ENCODE measurements at places on chromosomes 12 and 14.

- DNase-seq = no peak
Observed at GRCh38 chr14:105488781-105489541, 2.1 kb upstream of the TEDC1 start.

GRCh38 chr12:95989504-95990123 lies 6.5 kb downstream of the HAL start:
- DNase-seq = no peak

GRCh38 chr14:44113769-44114730 lies 393.0 kb downstream of the FSCB start:
- DNase-seq = no peak

DNA sequence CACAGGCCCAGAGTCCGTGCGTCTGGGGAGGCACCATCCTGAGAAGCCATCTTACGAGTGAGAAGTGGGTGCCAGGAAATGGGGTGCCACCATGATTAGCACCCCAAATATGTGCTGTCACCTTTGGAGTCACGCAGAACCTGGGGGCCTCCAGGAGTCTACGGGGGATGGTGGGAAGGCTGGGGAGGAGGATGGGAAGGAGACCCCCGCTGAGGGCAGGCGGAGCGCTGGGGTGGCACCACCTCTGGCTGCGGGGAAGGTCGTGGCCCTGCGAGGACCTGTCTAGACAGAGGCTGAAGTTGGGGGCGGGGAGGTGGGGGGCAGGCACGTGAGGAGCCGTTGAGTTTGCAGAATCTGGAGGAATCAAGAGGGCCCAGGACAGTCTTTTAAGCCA lies 42.6 kb upstream of the FBRSL1 start:
- DNase-seq = no peak

DNA sequence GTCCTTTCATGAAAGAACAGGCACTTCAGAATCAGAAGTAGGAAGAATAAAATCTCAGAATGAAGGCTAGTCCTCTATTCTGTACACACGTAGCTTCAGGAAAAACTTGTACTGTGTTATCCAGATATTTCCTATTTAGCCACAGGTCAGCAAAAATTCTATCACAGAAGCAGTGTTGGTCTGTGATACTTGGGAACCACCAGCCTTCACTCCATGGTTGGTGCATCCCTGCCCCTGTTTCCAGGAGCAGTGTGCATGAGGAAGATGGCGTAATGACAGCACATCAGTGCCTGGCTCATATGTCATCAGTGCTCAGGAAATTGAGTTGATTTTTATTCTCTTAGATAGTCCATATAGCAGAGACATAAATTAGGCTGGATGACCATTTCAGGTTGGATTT lies 87.7 kb downstream of the SAMD4A start:
- DNase-seq = no peak

GRCh38 chr12:123102366-123102765 lies 48.5 kb downstream of the PITPNM2 start:
- no peak for DNase-seq
